ENCODE measurements at places on chromosomes 13 and 19.

DNA sequence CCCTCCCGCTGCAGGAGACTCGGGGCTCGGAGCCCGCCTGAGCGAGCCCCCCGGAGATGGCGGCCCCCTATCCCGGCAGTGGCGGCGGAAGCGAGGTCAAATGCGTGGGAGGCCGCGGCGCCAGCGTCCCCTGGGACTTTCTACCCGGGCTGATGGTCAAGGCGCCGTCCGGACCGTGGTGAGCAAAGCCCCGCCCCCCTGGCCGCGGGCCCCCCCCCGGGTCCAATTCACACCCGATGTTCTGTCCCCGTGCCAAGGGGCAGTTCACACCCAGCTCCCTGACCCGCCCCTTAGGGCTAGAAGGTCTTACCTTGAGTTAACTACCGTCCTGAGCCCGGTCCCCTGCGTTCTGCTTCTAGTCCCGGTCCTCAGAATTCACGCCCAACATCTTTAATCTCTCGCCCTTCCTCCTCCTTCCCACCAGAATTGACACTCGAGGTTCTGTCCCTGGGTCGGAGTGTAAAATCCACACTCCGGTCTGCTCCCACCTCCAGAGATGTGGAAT is 1.4 kb downstream of the NPAS1 start:
- no peak for DNase-seq

- DNase-seq: no peak
These were observed 77.2 kb downstream of the DACH1 start for GRCh38 chr13:71789693-71790329.

DNA sequence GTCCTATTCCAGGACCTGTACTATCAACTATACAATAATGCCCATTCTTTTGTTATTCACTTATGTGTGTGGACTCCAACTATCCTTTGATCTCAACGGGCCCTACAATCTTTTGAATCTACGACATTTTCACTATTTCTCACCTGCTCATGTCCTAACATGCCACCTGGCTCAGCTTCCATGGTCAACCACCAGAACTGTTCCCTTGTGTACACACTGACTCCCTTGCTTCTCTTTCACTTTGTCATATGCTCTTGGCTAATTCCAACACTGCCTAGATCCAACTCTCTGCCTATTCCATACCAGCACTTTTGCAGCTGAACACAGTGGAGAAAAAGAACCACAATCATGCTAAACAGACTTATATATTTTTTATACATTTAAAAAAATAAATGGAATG is 53.1 kb downstream of the MICU2 start:
- no peak for DNase-seq

GRCh38 chr13:41641429-41641828 is 184.1 kb downstream of the RGCC start:
- DNase-seq: no peak

- DNase-seq: no peak
These were observed 2.4 kb upstream of the POU2F2 start for GRCh38 chr19:42134535-42135070.

GRCh38 chr13:71030784-71031183 is 836.2 kb downstream of the DACH1 start:
- no peak for DNase-seq

GRCh38 chr13:26977541-26977940 is 194.1 kb downstream of the USP12 start:
- DNase-seq: peak; percentile 25

DNA sequence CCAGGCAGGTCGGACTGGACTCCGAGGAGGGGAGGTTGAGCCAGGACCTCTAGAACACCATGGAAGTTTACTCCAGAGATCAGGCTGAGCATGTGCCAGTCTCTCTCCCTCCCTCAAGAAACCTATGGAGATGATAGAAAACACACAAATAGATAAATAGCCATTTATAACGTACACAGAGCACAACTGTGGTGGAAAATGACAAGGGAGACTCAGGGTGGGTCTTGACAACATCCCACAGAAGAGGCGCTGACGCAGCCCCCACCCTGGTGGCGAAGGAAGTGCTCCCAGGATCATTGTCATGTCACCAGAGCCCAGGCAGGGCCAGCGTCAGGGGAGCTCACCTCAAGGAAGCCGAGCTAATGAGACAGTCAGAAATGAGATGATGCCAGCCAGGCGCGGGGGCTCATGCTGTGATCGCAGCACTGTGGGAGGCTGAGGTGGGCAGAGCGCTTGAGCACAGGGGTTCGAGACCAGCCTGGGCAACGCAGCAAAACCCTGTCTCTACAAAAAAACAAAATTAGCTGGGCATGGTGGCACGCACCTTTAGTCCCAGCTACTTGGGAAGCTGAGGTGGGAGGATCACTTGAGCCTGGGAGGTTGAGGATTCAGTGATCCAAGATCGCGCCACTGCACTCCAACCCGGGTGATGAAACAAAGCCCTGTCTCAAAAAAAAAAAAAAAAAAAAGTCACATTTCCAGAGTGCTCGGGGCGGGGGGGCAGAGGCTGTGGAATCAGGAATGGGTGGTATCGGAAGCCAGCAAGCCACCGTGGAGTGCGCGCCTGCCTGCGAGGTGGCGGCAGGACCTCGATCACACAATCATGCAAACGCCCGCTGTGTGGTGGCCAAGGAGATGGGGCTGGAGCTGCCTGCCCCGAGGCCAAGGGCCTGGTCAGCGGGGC is 178.4 kb downstream of the KDM4B start:
- no peak for DNase-seq

GRCh38 chr13:73608711-73609485 is 525.3 kb downstream of the KLF12 start:
- DNase-seq: no peak

GRCh38 chr13:43445668-43446067 is 341.1 kb downstream of the ENOX1 start:
- DNase-seq: no peak

DNA sequence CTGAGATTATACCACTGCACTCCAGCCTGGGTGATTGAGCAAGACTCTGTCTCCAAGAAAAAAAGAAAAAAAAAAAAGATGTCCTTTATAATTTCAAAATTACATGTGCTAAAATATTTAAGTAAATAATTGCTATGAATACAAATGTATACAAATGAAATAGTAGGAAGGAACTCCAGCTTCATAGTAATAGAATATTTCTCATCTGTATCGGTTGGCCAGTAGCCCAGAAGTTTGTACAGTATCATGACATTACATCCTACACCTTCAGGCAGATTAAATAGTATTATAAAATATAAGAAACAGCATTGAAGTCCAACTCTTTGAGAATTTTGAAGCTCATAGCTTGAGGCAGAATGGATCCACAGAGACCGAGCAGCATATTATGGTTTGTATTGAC is 36.5 kb upstream of the CLDN10 start:
- no peak for DNase-seq

GRCh38 chr13:52975161-52975560 is 53.5 kb upstream of the OLFM4 start:
- DNase-seq: no peak

GRCh38 chr13:59230484-59231264 is 933.1 kb downstream of the DIAPH3 start:
- no peak for DNase-seq

DNA sequence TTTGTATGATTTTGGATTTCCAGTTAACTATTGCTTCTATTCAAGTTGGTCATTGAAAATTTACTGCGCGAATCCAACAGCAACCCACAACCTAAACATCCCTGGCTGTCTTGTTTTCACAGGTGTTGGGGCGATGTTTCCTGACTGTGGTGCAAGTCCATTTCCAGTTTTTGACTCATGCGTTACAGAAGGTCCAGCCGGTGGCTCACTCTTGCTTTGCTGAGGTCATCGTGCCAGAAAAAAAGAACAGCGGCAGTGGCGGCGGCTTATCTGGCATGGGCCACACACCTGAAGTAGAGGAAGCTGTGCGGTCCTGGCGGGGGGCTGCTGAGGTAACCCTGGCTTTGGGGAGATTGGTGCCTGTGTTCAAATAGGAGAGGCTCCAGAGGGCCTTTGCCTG is 45.2 kb upstream of the GPI start:
- DNase-seq: no peak

GRCh38 chr19:1633269-1633826 is 19.1 kb downstream of the TCF3 start:
- DNase-seq: no peak

DNA sequence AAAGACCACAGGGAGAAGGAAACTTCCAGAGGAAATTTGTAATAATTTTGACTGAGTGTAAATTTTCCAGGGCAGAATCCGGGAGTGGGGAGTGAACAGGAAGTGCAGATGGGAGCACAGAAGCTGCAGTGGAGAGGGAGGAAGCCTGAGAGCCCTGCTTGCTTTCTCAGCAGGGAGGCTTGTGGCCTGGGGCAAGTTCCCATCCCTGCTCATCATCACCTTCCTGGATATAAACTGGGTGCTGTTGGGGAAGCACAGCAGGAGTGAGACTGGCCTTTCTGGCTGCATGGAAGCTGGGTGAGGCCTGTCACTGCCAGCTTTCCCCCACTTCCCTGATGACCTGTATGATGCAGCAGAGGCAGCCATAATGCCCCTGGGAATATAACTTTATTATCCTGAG is 532.9 kb downstream of the SLITRK6 start:
- no peak for DNase-seq

- no peak for DNase-seq
These were observed 29.6 kb downstream of the ZAR1L start for GRCh38 chr13:32285633-32285965.

GRCh38 chr13:111629926-111630325 is 309.5 kb downstream of the TEX29 start:
- DNase-seq: no peak

GRCh38 chr13:90188351-90188636 is 1159.2 kb upstream of the MIR17HG start:
- DNase-seq: no peak

GRCh38 chr13:97723655-97724054 is 229.8 kb upstream of the IPO5 start:
- no peak for DNase-seq

DNA sequence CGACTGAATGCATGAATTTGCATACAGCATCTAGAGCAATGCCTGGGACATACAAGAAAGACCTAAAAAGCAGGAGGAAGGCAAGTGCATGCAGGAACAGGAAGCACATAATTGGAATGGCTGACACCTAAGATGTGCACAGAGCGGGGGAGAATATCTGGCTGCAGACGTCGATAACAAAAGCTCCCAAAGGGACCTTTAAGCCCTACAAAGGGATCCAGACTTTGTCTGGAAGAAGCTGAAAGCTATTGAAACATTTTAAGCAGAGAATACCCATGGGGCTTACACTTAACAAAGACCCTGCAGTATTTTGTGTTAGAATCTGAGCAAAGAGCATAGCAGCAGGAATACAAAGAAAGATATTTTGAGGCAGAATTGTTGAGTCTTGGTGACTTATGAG is 107.4 kb upstream of the CLDN10 start:
- DNase-seq: no peak

- peak; percentile 56 for DNase-seq
These were observed 122.7 kb downstream of the AKAP11 start for GRCh38 chr13:42394711-42395085.

- no peak for DNase-seq
These were observed 31.6 kb downstream of the THSD1 start for GRCh38 chr13:52374389-52374788.

DNA sequence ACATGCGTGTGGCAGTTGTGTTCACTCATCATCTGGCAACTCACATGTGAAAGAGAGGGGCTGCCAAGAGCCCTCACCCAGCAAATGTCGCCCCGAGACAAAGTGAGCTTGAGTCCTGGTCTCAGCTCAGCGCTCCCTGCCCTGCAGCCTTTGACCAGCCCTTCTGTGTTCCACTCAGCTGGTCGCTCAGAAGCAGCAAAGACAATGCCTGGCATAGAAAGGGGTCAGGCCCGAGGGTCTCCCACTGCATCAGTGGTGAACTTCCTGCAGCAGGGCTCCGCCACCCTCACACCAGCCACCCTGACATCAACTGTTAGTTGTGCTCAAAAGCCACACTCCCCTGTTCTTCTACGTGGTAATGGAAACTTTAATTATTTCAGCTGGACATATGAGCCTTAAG is 68.0 kb downstream of the SLC7A1 start:
- DNase-seq: no peak

DNA sequence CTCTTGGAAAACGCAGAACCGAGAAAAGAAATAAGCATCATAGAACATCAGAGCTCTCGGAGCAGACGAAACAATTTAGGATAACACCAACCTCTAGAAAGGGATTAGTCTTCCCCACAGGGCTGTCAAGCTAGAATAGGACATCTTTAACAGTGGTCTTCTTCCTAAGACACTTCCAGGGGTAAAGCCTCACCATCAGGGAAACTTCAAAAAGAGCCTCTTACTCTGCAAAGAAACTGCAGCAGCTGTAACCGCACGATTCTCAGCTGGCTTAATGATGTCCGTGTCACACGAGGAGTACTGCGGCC is 642 bp downstream of the ZNF571 start:
- DNase-seq: no peak

GRCh38 chr13:46339035-46339666 is 47.9 kb downstream of the RUBCNL start:
- DNase-seq: no peak

- no peak for DNase-seq
These were observed 73.7 kb downstream of the LACC1 start for GRCh38 chr13:43953370-43953769.

GRCh38 chr13:98307463-98308085 is 130.5 kb upstream of the RNF113B start:
- no peak for DNase-seq

GRCh38 chr13:68927387-68928026 is 1180.1 kb upstream of the ATXN8OS start:
- DNase-seq: no peak

- no peak for DNase-seq
These were observed 3.1 kb downstream of the ZNF383 start for GRCh38 chr19:37221136-37221535.

- DNase-seq: no peak
These were observed 3.7 kb downstream of the MARCHF2 start for GRCh38 chr19:8416796-8417195.

DNA sequence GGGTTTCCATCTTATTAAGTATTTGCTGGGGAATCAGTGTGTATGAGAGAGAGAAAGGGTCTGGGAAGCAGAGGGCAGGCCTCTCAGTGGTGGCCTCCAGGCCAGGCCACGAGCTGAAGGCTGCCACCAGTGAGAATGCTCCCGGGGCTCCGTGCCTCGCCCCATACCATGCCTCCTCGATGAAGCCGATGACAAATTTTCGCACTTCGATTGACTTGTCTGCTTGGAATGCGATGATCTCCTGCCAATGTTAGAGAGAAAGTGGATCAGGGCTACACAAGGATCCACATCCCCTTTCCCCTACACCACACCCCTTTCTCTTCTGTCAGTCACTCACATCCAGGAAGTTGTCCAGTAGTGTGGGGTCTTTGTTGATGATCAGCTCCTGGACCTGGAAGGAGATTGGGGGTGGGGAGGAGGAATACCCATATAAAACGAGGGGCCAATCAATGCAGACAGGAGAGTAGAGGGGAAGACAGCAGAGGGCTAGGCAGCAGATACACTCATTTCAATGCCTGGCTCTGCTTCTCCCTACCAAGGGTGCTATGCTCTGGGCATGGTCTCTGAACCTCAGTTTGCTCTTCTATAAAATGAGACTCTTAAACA is 10.7 kb downstream of the SYMPK start:
- no peak for DNase-seq

GRCh38 chr13:93217721-93218261 is 8.8 kb upstream of the GPC6 start:
- DNase-seq: no peak

DNA sequence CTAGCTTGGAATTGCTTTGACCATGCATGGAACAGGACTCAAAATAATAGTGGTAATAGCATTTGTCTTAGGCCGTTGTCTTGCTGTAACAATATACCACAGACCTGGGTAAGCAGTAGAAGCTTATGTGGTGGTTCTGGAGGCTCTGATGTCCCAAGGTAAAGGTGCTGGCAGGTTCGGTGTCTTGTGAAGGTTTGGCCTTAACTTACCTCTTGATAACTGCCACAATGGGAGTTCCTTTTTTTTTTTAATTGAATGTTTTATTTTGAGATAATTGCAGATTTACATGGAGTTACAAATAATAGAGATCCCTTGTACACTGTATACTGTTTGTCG is 5.8 kb downstream of the RPL21 start:
- DNase-seq: no peak
